NCI-H1105 treated with DMSO at 0.1 percent for 48 hours (cell line): ENCODE measurements at places on chromosomes 4 and X.

GRCh38 chr4:67468830-67469229 lies 76.5 kb downstream of the CENPC start:
- no peak for DNase-seq

DNA sequence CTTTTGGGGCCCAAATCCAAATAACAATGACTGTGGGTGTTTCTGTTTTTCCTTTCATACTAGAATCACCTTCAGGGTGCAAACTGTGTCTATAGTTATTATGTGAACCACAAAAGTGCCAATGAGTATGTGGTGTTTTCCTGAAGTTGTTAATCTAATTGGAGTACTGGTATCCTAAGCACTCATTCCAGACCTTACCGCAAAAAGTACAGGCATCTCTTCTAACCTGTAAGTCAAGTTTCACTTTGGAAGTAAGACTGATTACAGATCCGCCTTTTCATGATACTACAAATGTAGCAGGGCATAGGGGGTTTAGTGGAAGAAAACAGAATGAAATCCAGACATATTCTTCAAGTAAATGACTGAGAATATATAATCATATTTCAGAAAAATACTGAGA lies 16.1 kb downstream of the COQ2 start:
- DNase-seq, result no peak

DNA sequence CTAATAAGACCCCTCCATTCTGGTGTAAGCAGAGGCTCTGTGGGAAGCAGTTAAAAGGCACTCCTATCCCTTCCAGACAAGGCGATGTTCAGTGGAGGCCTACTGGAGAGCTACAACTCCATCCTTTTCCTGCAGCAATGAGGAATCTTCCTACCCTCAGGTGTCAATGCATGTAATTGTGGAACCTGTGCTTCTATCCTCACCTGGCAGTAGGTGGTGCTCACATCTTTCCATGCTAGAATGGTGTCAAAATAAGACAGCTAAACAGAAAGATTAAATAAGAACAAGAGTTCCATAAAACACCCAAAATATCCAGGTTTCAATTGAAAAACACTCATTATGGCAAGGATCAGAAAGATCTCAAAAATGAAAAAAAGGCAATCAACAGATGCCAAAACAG lies 224.6 kb downstream of the IL15 start:
- no peak for DNase-seq

- DNase-seq, result peak; percentile 13
Measured at GRCh38 chr4:163755013-163755412, 260.5 kb downstream of the TMA16 start.

GRCh38 chr4:187827631-187828030 lies 167.9 kb upstream of the ZFP42 start:
- DNase-seq, result no peak

GRCh38 chrX:22159071-22159470 lies 113.6 kb upstream of the CBLL2 start:
- no peak for DNase-seq

DNA sequence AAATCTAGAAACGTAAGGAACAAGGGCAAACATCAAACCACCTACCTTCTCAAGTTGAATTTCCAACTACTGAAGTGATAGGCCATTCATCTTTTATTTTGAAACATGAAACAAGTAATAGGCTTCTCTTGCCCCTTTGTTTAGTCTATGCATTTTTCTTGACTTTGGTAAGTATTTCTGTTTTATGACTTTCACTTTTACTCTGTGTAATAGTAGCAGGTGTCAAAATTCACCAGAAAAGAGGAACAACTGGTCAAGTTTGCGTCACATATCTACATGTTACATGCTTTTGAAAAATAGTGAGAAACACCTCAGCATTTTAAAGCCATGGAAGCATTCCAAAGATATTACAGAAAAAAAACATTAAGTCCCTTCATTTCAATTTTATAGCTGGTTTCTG lies 157.1 kb upstream of the FTHL17 start:
- no peak for DNase-seq

GRCh38 chr4:81565142-81565870 lies 93.6 kb upstream of the RASGEF1B start:
- no peak for DNase-seq

DNA sequence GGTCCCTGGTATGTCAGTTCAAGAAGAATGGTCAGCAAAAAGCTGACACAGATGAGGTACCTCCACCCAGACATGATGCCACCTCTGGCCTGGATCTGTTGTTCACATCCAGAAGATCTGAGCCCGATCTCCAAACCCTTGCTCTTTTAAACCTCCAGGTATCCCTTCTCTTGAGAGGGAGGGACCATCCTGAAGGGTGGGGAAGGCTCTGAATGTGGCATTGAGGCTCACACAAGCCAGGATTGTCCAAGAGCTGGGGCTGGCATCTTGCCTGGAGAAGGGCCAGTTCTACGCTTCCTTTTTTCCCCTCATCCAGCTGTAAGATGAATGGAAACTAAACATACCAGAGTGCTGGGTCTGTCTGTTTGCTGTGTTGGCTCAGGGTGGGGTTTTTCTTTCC lies at the start of gene ITIH6:
Gene ITIH6, minus strand, starts transcription at position 119 of the 400 bp plus-strand sequence. Its CDS starts 45 bp downstream, at position 74.
- no peak for DNase-seq

DNA sequence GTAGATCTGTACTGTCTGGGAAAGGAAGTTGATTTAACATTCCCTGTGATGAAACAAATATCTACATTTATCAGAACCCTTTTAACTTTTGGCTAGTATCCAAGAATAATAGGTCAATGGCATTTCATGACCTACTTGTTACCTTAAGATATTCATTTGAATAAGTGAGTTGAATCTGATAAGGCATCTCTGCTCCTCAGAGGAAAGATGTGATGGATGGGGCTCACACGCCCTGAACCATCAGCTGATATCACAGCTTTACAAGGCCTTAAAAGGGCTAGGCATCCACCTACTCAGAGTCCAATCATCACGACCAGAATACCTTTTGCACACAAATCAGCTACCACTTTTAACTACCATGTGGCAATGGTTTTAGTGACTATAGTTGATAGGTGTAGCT lies 90.2 kb upstream of the PDLIM3 start:
- no peak for DNase-seq

DNA sequence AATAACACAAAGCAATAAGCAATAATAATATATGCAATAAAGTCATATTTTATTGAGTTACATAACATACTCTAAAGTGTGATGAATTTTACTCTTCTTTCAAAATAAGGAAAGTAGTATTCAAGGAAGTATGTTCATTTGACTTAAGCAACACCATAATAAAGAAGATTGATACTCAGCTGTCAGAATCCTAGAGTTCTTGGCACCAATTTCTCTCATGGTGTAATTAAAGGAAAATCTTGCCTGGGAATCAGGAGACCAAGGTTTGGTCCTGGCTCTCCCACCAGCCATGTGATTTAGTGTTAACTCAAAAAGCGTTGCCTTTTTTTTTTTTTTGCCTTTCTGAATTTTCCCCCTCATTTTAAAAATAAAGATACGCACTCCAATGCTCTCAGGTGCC lies 17.1 kb downstream of the MYOZ2 start:
- no peak for DNase-seq

GRCh38 chr4:113086172-113086695 lies 36.8 kb downstream of the ANK2 start:
- peak; percentile 6 for DNase-seq

- DNase-seq, result no peak
Measured at GRCh38 chrX:46681849-46682248, 77.1 kb downstream of the SLC9A7 start.

DNA sequence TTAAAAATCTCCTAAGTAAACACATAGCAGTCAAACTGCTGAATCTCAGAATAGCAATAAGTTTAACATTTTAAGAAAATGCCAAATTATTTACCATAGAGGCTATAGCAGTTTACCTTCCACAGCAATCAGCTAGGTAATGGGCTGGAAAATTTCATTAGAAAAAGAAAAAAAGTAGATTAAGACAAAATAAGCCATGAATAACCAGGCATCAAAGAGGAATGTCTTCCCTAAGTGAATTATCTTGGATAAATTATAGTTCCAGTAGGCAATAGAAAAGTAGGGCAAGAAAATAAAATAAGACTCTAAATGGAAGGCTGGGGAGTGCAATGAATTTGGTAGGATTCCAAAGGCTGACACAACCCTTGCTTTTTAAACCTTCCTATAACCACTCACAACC lies 722.8 kb downstream of the TRAM1L1 start:
- no peak for DNase-seq

GRCh38 chr4:127586922-127587571 lies 45.7 kb upstream of the INTU start:
- peak; percentile 42 for DNase-seq

GRCh38 chr4:175810073-175810730 lies 1.9 kb downstream of the GPM6A start:
- DNase-seq, result no peak
